ENCODE measurements at places on chromosomes 3 and 15.

DNA sequence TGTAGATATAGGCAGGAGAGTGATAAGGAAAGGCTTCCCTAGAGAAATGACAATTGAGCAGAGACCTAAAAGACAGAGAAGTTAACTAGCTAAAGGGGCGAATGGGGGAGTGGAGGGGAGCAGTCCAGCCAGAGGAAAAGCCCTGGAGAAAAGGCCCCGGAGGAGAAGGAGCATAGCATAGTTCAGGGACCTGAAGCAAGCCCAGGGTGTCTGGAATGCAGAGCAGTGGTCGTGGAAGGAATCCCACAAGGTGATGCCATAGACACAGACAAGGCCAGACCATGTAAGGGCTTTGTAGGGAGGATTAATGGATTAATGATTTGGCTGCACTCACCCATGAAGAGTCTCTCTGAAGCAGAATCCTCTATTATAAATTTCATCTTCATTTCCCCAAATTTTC lies 45.8 kb upstream of the LRRN1 start:
- DNase-seq: no peak

DNA sequence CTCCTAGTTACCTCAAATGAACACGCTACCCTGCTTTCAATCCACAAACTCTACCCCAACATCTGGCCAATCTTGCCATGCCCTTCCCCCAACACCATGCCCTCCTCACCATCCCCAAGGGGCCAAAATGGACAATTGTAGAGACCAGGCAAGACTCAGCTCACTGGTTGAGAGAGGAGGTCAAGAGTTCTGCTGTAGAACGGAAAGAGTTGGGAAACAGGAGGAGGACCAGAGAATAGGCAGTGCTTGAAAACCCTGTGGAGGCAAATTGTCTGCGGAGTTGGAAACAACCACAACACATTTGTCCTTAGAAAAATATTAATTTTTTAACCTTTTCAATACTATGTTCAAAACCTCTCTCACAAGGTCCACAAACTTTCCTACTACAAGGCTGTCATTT lies 128.8 kb upstream of the BFSP2 start:
- no peak for DNase-seq

DNA sequence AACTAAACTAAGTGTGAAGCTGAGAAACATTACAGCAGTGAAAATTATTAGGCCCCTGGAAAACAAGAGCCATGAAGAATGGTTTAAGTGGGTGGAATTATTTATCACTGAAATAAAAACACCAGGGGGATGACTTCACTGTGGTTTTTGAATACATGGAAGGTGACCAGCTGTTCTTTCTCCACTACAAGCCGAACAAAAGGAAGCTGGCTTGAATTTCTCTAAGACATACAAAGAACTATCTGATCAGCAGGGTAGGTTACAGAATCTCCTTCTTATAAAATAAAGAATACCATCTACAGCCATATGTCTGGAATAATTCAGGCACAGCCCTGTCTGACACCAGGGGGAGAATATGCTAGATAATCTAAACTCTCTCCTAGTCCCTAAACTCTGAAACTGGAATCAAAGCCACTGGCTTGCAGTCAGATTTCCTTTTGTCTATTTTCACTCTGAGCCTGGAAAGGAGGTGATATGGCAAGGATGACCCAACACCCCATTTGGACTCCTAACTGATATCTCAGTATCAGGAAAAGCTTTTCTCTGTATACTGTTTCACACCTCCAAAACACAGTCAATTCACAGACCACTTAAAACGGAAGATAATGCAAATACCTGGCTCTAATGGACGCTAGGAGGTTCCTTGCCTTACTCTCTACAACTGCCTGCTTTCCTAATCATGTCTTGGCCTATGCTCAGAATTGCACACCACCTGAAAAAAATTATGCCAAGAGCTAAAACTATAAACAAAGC lies 31.2 kb downstream of the SPATA12 start:
- no peak for DNase-seq

- DNase-seq: no peak
Measured at GRCh38 chr3:64837986-64838735, 150.4 kb upstream of the ADAMTS9 start.

GRCh38 chr3:194879991-194880939 lies 194.6 kb downstream of the FAM43A start:
- DNase-seq: no peak

DNA sequence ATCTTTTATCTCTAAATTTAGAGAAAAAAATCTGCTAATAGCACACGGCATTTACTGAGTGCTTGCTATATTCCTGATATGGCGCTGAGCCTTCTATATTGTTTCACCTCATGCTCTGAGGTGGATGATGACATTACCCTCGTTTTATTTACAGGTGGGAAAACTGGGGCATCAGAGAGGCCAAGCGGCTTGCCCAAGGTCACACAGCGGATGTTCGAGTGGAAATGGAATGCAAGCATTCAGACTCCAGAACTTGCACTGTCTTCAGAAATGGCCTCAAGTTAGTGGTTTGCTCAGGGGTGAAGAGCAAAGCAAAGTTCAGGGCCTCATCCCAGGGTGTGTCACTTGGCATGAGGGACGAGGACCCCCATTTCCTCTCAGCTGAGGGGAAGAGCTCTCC lies 17.3 kb downstream of the EHD4 start:
- no peak for DNase-seq

DNA sequence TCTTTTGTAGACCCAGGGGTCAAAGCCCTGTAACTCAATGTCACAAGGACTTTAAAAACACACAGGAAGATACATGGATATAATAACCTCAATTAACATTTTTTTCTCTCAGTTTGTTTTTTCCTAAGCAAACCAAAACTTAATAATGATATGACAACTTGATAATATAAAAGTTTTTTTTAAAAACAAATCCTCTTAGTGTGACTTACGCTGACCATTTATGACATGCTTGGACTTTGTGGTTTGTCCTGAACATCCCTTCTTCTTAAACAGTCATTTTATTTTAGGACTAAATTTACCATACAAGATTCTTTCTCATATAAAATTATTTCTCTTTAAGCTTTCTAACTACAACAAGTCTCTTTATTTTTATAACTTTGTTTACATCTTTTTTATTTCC lies 25.4 kb upstream of the FAM3D start:
- DNase-seq: peak; percentile 52

DNA sequence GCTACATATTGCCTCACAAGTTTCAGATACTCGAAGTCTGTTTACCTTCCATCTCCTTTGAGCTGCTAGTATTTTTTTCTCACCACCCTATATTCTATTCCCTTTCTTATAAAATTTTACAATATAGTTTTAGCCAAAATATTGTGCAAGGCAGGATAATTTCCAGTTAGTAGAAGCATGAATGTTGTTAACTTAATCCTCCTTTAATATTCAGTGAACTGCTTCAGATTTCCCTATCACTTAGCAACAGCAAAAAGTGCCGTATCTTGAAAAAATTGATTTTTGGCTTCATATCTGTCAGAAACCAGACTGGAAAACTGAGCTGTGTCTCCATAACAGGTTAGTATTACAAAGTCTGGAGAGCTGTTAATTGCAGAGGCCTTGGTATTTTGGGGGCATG lies 24.0 kb downstream of the PLSCR4 start:
- no peak for DNase-seq

GRCh38 chr3:9161811-9162210 lies 87.6 kb downstream of the SRGAP3 start:
- DNase-seq: no peak

GRCh38 chr15:76206325-76206976 lies 104.8 kb downstream of the ETFA start:
- no peak for DNase-seq

DNA sequence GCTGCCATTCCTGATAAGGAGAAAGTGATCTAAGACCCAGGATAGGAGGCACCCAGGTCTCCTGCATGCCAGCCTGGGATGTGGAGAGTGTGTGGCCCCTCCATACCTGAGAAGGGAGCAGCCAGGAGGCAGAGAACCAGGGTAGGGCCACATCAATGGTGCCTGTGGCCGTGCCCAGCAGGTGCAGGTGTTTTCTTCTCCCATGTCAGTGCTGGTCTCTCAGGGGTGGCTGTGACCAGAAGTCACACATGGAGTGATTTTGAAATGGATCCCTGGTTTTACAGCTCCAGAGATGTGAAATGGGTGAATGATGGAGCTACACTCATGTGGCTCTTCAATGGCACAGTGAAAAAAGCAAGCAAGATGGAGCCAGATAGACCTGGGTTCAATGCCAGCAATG lies 3.3 kb upstream of the ISL2 start:
- no peak for DNase-seq

GRCh38 chr3:94115482-94115881 lies 52.6 kb downstream of the NSUN3 start:
- DNase-seq: no peak

DNA sequence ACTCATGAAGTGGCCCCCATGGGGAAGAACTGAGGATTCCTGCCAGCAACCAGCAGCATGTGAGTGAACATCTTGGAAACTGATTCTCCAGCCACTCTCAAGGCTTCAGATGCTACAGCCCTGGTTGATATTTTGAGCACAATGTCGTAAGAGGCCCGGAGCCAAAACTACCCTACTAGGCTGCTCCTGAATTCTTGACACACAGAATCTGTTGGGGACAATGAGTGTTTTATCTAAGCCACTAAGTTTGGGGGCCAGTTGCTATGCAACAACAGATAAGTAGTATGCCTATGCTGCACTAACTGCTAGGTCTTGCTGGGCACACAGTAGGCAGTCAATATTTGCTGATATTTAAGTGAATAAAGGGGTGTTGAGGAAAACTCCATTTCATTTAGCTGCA lies 89.9 kb upstream of the CHL1 start:
- DNase-seq: no peak

DNA sequence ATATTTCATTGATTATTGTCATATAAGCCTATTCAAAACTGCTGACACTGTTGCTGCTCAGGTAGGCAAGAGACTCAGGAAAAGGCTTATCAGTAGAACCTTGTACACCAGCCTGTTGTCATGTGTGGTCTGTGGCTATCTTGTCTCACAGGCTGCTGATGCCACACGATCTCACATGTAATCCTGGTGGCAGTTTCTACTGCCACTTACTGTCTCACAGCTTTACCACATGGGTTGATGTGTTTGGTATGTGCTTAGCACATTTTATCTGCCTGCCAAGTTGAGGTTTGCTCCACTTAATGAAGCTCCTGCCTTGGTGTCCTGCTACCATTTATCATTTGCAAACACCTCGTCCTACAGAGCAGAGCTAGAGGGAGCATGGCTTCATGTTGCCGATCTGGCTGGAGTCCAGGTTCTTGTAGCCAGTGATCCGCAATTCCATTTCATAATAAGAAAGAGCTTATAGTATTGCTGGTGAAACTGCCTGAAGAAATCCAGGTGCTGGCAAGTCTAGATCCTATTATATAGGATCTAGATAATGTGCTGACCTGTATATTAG lies 637.9 kb downstream of the NLGN1 start:
- DNase-seq: no peak

DNA sequence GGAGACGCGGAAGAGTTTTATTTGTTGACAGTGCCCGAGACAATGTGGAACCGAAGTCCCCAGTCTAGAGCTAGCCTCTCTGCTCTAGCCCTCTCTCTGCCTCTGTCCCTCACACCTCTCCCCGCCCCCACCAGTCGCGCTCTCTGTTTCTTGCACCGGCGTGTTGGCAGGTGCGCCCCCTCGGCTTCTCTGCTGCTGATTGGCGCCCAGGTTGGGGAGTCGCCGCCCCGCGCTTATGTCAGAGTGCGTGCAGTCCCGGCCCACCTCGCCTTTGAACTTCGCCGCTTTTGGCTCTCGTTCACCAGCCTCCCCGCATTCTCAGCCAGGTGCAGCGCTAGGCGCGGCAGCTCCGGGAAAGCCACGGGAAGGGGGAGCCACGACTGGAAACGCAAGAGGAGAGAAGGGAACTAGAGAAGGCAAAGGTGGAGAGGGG lies at the start of gene SOX14:
SOX14 (plus strand) TSS at position 315 of the 433 bp plus-strand sequence. CDS start 470 bp downstream, outside the sequence.
- DNase-seq: peak; percentile 86

DNA sequence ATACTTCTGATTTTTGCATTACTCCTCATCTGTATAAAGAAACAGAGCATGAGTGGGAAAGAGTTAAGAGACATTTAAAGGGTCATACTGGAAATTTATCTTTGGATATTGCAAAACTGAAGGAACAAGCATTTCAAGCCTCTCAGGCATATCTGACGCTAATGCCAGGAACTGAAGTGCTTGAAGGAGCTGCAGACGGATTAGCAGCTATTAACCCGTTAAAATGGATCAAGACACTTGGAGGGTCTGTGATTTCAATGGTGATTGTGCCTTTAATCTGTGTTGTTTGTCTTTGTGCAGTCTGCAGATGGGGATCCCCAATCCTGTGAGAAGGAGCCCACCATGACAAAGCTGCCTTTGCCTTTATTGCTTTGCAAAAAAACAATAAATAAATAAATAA lies 202.5 kb upstream of the UBE3A start:
- no peak for DNase-seq

- no peak for DNase-seq
Measured at GRCh38 chr15:44781128-44781810, 44.9 kb downstream of the TRIM69 start.

GRCh38 chr3:154728285-154728684 lies 298.3 kb upstream of the GPR149 start:
- no peak for DNase-seq

DNA sequence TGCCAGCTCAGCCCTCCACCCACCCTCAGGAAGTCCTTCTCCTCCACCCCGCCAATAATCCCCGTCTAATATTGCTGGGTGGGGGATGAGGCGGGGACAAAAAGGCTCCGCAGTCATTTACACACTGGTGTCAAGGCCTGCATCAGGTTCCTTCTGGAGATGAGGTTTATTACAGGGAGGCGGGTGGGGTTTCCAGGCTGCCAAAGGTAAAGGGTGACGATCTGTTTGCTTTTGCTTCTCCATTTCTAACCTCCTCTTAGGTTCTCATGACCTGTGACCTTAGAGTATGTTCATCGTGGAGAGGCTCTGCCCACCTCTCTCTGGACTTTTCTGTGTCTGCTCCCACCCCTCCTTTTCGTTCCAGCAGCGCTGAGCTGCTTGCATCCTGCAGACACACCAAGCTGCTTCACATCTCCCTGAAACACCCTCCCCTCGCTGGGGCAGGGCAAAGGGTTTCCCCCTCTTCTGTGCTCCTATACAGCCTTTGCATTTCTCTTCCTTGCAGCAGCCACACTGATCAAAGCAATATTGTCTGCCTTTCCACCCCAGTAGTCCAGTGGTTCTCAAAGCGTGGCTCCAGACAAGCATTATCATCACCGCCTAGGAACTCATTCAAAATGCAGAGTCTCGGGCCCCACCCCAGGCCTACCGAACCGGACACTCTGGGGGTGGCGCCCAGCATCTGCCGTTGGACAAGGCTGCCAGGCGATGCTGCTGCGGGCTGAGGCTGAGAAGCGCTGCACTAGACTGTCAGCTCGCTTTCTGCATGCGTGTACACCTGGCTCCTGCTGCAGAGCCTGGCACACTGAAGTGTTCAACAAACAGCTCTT lies 26.6 kb downstream of the CA12 start:
- no peak for DNase-seq

GRCh38 chr3:42421818-42422796 lies 11.7 kb upstream of the LYZL4 start:
- DNase-seq: no peak

GRCh38 chr3:195845483-195845882 lies 33.8 kb upstream of the MUC4 start:
- no peak for DNase-seq

GRCh38 chr3:161139686-161140085 lies 34.5 kb upstream of the B3GALNT1 start:
- no peak for DNase-seq

- DNase-seq: no peak
Measured at GRCh38 chr3:49966233-49966942, 26.4 kb downstream of the RBM6 start.

Measured in iPS DF 19.7 (cell line).